ENCODE measurements at places on chromosomes 3 and 15.

DNA sequence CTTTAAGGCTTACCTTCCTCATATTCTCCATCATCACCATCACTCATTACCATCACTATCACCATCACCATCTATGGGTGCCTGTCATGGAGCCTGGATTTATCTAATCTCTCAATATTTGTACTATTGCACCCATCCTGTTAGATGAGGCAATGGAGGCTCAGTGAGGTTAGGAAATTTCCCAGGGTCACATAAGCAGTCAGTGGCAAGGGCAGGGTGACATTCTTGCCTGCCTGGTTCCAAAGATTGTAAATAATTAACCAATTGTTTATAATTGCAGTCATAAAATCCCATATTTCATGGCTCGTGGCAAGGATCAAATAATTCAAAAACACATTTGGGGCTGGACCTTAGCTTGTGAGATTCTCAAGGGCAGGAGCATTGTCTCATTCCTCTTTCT lies 55.2 kb downstream of the MGLL start:
- DNase-seq, result no peak

GRCh38 chr15:76431971-76432370 lies 95.4 kb downstream of the ISL2 start:
- peak; percentile 76 for DNase-seq

GRCh38 chr3:67090474-67090873 lies 92.4 kb downstream of the KBTBD8 start:
- no peak for DNase-seq

- no peak for DNase-seq
Measured at GRCh38 chr3:27275441-27275990, 93.7 kb downstream of the NEK10 start.
